ENCODE measurements at places on chromosomes 2 and 18.

- DNase-seq = no peak
Measured at GRCh38 chr2:86107031-86107430, 996 bp downstream of the PTCD3 start.

GRCh38 chr2:18372641-18373040, 187.8 kb downstream of the RDH14 start:
- DNase-seq = no peak

GRCh38 chr2:9694661-9695234, 64.0 kb upstream of the YWHAQ start:
- no peak for DNase-seq

- DNase-seq = no peak
Measured at GRCh38 chr2:181738074-181738473, 57.8 kb upstream of the NEUROD1 start.

GRCh38 chr2:21552981-21553380, 429.2 kb downstream of the TDRD15 start:
- DNase-seq = no peak

- no peak for DNase-seq
Measured at GRCh38 chr2:64748561-64748960, 94.8 kb upstream of the SERTAD2 start.

DNA sequence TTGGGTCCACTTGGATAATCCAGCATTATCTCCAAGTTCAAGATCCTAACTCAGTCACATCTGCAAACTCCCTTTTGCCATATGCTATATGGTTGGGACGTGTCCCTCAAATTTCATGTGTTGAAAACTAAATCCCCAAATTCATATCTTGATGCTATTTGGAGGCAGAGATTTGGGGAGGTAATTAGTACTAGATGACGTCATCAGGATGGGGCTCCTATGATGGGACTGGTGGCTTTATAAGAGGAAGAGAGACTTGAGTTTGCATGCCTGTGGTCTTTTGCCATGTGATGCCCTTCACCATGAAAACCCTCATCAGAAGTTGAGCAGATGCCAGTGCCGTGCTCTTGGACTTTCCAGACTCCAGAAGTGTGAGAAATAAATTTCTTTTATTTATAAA, 16.8 kb upstream of the SMAD4 start:
- DNase-seq = no peak

DNA sequence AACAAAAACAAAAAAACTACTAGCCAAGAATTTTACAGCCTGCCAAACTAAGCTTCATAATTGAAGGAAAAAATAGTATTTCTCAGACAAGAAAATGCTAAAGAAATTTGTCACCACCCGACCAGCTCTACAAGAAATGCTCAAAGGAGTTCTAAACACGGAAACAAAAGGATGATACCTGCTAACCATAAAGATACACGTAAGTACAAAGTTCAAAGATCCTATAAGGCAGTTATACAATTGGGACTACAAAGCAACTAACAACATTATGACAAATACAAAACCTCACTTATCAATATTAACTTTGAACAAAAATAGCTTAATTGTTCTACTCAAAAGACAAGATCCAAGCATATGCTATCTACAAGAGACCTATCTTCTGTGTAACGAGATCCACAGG, 64.6 kb downstream of the TRAPPC8 start:
- DNase-seq = no peak

GRCh38 chr2:62409442-62409841, 96.6 kb downstream of the TMEM17 start:
- DNase-seq = no peak

GRCh38 chr18:25019931-25020330, 332.0 kb downstream of the ZNF521 start:
- no peak for DNase-seq

DNA sequence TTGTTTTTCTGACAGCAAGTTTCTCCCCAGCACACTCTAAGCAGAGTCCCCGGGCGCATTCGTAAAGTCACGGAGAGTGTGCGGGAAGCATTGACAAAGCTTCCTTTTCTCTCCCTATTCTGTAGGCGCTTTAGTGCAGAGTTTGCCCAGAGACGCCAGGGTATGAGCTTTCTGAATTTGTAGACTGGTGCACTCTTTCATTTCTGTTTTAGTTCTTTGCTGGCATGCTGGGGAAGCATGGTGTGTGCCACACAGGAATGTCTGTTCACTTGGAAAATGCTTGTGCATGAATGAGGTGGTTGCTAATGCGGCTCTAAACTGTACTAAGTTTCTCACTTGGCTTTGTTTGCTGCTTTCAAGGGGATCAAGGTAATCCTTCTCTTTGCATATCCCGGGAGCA, 102.6 kb downstream of the RTN4 start:
- no peak for DNase-seq

Data from GM13976 (cell line).